Stimulated activated CD8-positive, alpha-beta memory T cell treated with anti-CD3 and anti-CD28 coated beads, Interleukin-15, amount 100 ng/mL, for 48 hours (primary cell): ENCODE measurements at places on chromosomes 2 and 18.
A peak's percentile ranks its signal among the peaks of the same experiment; 100 is the strongest.

DNA sequence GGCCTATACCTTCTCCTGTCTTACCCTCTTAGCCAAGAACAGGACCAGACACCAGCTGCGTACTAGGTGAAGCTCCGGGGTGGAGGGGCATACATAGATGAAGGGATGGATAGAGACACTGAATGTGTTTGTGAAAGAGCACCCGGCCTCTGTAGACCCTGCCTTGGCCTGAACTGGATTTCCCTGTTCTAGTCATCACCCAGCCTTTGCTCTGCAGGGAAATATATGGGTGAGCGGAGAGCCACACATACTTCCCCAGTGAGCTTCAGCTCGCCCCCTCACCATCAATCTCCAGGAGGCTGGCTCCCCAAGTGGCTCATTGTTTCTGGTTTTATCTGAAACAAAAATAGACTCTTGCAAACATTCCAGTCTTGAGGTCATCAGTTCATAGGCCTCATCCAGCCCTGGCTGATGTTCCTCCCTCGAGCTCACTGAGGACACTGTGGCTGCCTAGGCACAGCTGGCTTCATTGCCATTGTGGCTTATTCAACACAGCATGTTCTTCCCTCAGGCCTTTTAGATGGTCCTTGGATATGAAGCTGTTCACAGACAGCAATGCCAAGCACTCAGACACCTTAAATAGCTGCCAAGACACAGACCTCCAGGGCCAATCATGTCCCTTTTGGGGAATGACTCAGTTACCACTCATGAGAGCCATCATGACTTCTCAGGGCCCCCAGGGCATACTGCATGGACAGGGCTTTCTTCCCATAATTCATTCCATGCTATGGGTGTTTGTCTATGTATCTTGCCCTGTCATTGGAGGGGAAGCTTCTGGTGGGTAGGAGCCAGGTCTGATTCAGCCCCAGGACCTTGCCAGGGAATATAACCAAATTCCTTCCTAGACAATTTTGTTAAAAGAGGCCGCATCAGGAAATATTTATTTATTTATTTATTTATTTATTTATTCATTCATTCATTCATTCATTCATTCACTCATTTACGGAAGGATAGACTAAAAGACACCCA, 82.4 kb downstream of the TTC32 start:
- no peak for DNase-seq

DNA sequence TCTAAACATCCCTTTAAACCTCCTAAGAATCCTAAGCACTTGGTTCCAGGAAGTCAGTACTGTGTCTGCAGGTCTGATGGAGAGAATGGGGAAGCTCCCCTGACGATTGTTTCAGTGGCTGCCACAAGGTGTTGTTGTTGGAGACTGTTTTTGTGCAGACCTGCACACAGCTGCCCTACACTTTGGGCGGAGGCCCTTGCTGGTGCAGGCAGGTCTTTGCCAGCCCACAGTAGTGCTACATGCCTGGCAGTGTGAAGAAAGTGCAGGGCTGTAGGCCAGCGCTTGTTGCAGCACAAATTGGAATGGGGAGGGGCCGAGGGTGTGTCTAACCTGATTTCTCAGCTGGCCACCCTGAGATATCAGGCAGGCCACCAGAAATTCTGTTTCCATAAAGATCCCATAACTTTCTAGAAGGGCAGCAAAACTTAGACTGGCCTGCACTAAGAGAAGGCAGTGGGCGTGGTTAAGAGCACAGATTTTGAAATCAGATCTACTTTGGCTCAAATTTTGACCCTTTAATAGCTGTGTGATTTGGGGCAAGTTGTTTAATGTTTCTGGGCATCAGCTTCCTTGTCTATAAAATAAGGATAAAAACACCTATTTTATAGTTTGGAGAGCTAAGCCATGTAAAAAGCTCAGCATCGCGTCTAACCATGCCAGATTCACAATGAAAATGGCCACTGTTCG, 83.7 kb upstream of the SLC1A4 start:
- no peak for DNase-seq

DNA sequence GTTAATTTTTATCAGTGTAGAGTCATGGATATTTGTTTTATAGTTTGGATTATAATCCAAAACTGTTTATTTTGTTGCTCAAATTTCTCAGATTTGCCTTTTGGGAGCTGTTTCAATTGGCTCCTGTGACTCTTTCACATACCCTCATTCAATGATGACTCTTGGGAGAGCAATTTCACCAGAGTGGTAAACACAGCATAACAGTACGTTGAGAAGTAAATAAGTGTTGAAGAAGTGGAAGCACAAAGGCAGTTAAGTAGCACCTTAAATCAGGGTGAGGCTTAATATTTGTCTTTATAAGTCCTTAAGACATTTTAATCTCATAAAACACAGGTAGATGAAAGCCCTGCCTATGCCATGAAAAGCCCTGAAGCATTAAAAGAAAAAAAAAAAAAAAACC, 17.1 kb upstream of the SLC39A10 start:
- DNase-seq, result no peak

GRCh38 chr2:209673811-209674210, 97.8 kb upstream of the UNC80 start:
- no peak for DNase-seq

DNA sequence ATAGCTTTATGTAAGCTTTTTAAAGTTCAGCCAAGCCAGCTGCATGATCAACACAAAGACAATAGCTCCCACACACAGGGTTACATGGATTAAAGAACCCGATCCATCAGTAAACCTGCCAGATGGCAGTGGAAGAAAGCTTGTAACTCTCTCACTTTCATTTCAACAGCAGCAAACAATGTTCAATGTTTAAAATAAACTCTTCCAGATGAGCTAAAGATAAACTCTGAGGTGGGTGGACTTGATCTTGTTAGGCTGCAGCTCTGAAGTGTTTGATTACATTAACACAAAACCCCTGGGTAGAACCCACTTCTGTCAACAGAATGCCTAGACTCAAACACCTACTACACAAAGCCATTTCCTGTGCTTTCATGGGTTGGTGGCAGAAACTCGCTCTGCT, 13.9 kb downstream of the RDH14 start:
- no peak for DNase-seq

DNA sequence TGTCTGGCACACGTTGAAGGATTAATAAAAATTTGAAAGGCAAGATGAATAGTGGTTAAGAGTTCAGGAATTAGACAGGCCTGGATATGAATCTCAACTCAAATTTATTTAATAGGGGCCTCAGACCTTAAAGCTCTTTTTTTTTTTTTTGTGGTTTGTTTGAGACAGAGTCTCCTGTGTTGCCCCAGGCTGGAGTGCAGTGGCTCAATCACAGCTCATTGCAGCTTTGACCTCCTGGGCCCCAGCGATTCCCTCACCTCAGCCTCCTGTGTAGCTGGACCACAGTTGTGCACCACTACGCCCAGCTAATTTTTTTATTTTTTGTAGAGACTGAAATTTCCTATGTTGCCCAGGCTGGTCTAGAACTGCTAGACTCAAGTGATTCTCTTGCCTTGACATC, 3.0 kb downstream of the ZRANB3 start:
- DNase-seq, result no peak

GRCh38 chr18:48022021-48022420, 91.6 kb upstream of the SMAD2 start:
- DNase-seq, result no peak

DNA sequence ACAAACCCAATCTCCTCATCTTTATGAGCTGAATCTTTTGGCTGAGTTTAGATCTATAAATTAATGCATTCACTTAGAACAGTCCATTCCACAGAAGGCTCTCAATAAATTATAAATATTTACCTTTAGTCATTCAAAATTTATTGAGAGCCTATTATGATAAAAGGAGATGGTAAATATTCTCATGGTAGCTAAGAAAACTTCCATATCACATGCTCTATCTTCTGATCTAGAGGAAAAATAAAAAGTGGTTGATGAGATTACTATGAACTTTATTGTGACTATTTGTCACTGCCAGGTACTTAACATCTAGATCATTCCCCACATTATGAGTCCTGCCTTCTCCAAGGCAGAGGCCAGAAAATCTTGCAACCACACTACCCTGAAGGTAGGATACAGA, 62.4 kb downstream of the L3MBTL4 start:
- DNase-seq, result no peak

- DNase-seq, result no peak
Measured at GRCh38 chr2:101123795-101124471, 27.2 kb downstream of the TBC1D8 start.

- no peak for DNase-seq
Measured at GRCh38 chr18:26089293-26090129, 902 bp downstream of the SS18 start.

DNA sequence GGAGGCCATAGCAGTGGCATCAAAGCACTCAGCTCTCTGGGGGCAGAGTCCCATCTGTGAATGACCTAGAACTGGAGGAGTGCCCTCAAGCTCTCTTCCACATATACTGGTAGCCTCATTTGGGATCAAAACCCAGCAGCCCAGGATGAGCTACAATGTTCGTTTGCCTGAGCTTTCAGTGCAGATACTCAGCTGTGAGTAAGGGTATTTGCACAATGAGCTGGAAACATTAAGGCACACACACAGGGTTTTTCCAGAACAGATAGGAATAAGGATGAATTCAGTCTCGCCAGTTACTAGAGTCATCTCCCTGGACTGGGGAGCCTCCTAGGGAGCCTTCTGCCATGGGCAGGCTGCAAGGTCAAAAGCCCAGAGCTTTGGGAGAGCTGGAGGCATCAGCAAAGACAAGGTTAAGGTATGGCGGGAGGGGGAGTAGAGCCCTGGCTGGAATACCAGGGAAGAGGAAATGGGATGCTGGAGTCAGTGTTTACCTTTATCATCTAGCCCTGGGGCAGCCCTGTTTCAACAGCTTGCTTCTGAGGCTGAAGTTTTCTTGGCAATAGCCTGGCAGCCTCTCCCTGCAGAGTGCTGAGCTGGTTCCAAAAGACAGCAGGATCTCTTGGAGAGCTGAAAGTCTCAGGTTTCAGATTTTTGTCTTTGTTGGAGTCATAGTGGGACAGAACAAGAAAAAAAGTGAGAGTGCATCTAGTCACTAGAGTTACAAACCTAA, 187.7 kb downstream of the LOXHD1 start:
- no peak for DNase-seq

- no peak for DNase-seq
Measured at GRCh38 chr2:95760806-95761525, 169.2 kb downstream of the TRIM43 start.

- DNase-seq, result no peak
Measured at GRCh38 chr18:23142251-23142929, 7.1 kb downstream of the CABLES1 start.

DNA sequence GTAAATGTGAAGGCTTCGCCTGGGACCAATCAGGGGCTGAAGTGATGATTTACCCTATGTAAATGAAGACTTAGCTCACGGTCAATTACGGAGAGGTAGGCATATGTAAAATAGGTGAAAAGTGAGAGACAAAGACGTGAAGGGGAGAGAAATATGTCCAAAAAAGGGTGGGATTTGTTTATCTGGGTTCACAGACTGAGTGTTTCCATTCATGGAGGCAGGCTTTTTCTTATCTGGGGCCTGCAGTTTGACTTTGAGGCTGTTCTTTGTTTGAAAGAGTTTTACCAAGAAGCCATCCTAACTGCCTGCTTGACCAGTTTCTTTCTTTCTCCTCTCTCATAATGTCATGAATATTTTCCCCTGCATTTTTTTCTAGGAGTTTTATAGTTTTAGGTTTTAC, 202.7 kb downstream of the NYAP2 start:
- no peak for DNase-seq

GRCh38 chr2:129181433-129181832, 798.0 kb upstream of the RAB6C start:
- no peak for DNase-seq

- DNase-seq, result no peak
Measured at GRCh38 chr2:158079672-158080071, 22.0 kb upstream of the UPP2 start.

- no peak for DNase-seq
Measured at GRCh38 chr2:223989206-223989855, 32.1 kb downstream of the MRPL44 start.

DNA sequence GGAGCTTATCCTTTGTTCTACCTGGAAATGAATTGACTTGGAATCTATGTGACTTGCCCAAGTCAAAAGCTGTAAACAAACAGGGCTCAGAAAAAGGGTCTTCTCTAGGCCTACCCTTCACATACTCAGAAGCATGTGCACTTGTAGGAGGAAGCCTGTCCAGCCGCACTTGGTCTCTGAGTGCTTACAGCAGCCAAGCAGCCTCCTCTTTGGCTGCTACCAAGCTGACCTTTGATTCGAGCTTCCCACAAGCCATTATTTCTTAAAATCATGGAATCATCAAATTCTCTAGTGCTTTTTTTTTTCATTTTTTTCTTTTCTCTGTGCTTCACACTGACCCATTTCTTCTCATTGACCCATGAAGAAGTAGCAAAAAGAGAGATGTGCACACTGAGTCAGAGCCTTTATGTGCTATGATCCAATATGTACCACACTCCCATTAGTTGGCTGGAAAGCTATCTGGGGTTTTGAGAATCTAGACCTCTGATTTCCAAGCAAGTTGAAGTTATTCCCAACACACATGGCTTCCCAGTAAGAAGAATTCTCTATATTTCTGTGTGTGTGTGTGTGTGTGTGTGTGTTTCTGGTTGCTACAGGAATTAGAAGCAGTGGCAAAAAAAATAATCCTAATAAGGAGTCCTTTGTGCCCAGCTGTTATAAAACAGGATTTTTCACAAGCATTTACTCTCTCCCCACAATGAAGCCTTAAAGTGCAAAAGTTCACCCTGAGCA, 550.3 kb upstream of the TNP1 start:
- no peak for DNase-seq

DNA sequence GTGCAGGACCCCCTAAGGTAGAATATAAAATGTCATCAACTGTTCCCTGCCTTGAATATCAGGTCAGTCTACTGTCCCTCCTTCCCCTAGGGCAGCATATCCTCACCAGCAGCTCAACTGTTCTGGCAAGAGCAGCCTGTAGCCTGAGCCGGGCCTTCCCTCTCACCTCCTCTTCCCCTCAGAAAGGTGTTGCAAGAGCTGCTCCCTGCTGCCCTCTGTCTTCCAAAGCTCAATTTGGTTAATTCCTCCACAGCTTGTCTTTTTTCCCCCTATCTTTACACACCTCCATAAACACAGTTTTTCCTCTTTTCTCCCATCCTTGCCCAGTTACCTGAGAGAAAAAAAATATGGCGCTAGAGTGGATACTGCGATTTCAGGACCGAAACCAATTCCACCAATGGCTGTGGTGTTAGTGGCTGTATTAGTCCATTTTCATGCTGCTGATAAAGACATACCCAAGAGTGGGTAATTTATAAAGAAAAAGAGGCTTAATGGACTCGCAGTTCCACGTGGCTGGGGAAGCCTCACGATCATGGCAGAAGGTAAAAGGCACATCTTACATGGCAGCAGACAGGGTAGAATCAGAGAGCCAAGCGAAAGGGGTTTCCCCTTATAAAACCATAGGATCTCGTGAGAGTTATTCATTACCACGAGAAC, 184.7 kb downstream of the MREG start:
- peak; percentile 4 for DNase-seq

GRCh38 chr2:233968556-233968955, 51.4 kb downstream of the TRPM8 start:
- DNase-seq, result no peak

- DNase-seq, result no peak
Measured at GRCh38 chr2:220394433-220394832, 767.0 kb downstream of the SLC4A3 start.

- no peak for DNase-seq
Measured at GRCh38 chr2:171136024-171136423, 24.7 kb downstream of the TLK1 start.
